COR-L47 (cell line): ENCODE measurements at places on chromosomes 5 and 9.

DNA sequence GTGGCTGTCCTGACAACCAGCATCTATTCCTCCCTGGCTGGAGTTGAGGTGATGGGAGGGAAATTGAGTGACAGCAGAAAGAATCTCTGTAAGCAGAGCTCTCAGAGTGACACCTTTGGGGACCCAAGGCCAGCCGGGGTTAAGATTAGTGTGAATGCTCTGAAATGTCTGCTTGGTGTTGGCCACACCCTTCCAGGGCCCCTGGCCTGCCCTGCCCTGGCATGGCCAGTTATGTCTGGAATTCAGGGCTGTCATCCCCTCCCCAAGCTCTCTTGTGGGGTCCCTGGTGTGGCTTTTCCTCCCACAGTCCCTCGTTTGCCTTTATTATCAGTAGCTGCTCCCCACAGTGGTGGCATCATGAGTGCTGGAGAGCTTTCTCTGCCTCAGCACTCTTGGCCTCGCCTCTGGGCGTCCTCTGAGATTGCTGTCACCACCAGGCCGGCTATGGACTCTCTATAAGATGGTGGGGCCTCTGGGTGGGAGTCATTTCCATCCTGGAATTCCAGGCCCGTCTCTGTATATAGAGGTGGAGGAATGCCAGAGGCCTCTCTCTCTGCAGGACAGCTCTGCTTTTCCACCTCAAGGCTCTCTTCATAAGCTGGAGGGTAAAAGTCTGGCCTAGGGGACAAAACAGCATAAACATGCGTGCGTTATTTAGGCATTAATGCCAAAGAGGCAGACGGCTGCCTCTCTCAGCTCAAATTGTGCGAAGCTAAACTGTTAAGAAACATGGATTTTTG is 3.6 kb downstream of the TMEM252 start:
- DNase-seq = no peak

DNA sequence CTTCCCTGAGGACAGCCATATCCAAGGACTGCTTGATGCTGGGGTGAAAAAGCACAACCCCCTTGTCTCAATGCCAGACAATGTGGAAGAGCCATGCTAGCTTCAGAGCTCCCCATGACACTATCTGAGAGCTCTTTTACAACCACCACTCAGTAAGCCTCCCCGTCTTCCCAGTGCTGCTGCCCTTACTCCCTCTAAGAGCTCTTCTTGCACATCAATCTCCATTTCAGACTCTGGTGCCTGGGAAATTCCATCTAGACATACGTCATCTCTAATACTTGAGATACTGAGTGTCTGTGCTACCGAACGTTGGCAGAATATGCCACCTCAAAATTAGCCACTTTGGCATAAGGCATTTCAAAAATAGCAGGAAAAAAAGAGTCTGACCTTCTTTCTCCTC is 94.5 kb downstream of the EDIL3 start:
- no peak for DNase-seq

DNA sequence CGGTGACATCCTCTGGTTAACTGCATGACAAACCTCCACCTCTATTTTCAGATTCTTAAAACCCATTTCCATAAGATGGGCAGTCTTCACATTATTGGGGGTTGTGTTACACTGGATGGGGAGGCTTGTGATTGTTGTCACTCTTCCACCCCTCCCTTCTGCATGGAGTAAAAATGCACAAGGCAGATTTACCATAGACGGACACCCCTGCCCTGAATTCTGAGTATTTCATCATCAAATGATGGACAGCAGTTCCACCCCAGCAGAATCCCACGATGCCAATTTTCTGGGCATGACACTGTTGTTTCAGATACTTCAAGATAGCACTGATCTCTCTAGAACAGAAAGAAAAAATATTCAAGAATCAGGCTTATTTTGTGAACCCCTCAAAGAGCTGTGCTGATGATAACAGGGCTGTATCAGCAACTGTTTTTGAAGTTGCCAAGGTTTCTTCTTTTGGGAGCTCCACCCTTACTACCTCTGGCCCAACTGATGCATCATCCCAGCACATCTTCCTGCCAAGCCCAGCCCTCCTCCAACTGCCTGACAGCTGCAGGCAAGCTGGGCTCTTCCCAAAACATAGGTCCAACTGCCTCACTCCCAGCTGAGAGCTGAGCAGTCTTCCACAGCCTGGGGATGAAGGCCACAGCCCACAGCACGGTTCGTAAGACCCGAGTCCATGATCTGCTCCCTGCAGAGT is 21.4 kb downstream of the CMBL start:
- DNase-seq = no peak

DNA sequence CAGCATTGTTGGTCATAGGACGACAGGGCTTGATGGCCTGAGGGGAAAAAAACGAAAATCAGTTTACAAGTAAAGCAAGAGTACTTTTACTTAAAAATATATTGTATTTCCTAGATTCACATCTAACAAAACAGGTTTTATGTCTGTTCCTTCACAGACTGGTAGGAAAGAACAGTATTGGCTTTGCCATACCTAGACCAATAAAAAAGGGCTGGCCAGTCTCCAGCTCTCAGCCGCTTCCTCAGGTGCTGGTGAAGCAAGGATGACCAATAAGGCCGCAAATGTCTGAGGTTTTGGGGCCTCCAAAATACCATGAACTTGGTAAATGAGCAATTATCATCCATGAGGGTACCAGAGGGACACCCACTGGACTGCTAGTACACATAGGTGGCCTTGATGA is 36.6 kb downstream of the DROSHA start:
- no peak for DNase-seq

DNA sequence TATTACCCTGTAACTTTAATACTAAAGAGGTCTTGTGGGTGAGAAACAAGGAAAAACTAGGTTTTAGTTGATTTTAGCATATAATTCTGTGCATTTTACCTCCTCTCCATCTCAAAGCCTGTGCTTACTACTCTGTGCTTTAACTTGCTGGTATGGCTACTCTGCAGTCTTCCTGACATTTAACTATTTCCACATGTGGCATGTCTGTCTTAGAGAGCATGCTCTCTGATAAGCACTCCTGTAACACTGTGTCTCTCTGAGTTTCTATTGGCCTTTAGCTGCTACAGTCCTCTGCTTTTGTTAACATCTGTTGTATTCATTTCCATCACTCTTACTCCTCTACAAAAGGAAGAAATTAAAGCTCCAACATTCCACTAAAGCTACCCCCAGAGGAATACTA is 418.3 kb downstream of the RAB3C start:
- DNase-seq = no peak

GRCh38 chr5:155938051-155938450 is 388.9 kb upstream of the SGCD start:
- no peak for DNase-seq

DNA sequence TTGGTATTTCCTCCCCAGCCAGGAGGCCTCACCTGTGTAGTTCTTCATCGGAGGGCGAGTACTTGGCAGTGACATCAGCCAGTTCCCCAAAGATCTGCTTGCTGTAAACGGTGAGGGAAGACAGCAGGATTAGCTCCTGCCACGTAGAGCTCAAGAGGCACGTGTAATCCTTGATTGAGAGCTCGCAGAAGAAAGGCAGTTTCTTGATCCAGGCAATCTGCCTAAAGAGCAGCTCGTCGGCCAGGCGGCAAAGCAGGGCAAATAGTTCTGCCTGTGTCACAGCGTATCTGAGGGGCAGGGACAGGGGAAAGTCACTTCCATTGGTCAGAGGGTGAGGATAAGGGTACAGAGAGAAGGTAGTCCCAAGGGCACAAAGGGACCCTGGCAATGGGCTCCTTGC is 28.6 kb upstream of the NR5A1 start:
- DNase-seq = no peak
